ENCODE measurements at places on chromosomes 1 and 21.

GRCh38 chr1:111719674-111720132, 19.5 kb downstream of the INKA2 start:
- no peak for DNase-seq

DNA sequence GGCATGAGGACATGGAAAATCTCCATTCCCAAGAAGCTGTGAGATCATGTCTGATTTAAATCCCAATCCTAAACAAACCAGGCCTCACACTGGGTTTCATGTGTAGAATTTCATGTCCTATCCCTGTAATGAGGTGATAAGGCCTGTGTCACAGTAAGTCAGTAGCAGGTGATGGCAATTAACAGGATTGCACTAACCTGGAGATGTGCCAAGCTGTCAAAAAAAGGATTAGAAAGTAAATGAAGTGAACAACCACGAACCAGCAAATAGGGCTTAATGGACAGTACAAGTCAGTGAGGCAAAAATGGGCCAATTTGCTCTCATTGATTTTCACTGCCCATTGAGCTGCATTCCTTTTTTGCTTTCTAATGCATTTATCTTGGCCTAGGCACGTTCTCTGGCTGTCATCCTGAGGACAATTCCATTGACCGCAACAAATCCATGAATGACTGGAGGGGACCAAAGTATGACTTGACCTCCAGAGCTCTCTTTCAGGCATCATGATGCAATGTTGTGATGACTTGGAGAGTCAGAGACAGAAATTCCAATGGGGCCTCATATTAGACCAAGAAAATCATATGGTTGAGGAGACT, 673.6 kb upstream of the ADGRL2 start:
- DNase-seq = no peak

GRCh38 chr1:28830814-28831213, 18.8 kb downstream of the OPRD1 start:
- DNase-seq = no peak

- no peak for DNase-seq
Observed at GRCh38 chr1:243217349-243217748, 37.7 kb downstream of the CEP170 start.

- DNase-seq = no peak
Observed at GRCh38 chr1:87404296-87404695, 75.6 kb downstream of the LMO4 start.

GRCh38 chr1:50996083-50996482, 26.0 kb downstream of the CDKN2C start:
- DNase-seq = no peak
